Germinal center (tissue), 1 donor: ENCODE measurements at places on chromosomes 6 and 20.

- DNase-seq = no peak
Measured at GRCh38 chr20:42613076-42613475, 576.6 kb downstream of the PTPRT start.

DNA sequence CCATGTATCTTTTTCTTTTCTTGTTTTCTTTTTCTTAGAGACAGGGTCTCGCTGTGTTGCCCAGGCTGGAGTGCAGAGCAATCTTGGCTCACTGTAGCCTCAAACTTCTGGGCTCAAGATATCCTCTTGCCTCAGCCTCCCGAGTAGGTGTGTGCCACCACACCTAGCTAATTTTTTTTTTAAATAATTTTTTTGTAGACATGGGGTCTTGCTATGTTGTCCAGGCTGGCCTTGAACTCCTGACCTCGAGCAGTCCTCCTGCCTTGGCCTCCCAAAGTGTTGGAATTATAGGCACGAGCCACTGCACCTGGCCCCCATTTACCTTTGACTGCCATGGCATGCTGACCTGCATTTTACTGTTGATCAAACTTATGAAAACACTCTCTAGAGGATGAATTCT is 198.6 kb downstream of the SOX4 start:
- DNase-seq = no peak

- DNase-seq = no peak
Measured at GRCh38 chr20:55095745-55096400, 620.5 kb downstream of the DOK5 start.

GRCh38 chr6:14728396-14729024 is 517.4 kb upstream of the JARID2 start:
- DNase-seq = no peak

DNA sequence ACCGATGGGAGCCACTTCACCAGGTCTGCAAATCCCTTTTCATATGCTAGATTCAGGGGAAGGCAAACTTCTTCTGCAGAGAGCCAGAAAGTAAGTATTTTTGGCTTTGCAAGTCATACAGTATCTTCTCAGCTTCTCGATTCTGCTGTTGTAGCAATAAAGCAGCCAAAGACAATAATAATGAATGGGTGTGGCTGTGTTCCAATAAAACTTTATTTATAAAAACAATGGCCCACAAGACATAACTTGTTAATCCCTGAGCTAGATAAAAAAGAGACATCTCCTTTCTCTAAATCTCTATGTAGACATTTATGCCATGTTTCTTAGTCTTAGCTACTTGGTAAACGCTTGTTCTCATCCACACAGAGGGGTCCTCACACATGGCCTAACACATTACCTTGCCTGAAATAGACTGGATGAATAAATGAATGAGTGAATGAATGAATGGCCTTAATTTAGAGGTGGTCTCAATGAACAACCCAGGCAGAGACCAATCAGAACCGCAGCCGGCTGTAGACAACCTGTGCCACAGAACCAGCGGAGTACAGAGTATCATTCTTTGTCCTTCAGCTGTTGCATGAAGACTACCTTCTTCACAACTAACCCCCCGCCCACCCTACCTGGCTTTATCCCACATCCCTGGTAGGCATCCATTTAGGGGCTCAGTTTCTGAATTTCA is 13.5 kb upstream of the PREX1 start:
- DNase-seq = no peak
